ENCODE measurements at places on chromosomes 4 and X.

DNA sequence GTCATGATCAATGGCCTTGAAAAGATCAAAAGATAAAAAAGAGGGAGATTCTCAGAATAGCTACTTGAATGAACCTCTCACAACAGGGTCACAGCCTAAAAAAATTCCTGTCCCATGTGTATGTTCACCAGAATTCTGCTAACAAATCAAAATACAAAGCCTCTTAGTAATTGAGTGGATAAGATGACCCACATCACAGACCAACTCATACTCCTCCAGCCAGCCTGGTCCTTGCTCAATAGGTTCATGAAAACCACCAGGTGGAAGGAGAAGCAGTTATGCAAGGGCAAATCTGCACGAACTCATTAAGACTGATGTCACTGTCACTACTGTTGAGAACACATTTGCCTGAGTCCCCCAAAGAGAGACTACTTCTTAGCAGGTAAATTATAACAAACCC lies 21.5 kb downstream of the WDFY3 start:
- DNase-seq = no peak

DNA sequence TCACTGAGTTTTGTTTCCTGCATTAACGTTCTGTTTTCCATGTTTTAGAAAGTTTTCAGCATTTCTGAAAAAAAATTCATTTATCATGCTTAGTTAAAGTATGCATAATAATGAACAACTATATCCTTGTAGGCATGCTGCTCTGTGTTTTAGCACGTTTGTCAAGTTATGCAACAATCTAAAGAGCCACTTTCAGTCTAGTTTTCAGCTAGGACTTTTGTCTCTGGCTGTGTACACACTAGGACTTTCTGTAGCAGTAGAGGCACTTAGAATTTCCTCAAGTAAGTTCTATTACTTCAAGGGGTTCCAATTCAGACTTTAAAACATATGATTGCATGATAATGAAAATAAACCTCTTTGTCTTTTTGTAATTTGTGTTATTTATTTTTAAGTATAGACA lies 12.4 kb downstream of the DCAF8L1 start:
- no peak for DNase-seq

DNA sequence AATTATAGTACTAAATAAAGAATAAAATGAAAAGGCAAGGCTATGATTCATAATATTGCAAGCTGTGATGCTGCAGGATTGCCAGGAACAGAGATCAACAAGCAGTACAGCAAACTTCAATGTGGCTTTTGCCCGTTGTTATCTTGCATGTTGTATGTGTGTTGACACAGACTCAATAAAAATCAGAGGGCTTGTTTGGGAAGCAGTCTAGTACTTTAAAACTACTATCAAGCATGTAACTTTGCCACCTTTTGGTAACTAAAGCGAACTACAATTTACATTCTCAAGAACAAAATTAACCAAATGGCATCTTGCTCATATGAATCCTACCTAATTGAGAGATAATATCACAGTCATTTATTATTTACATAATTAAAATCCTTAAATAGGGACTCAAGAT lies 79.8 kb upstream of the GPM6A start:
- peak; percentile 4 for DNase-seq

DNA sequence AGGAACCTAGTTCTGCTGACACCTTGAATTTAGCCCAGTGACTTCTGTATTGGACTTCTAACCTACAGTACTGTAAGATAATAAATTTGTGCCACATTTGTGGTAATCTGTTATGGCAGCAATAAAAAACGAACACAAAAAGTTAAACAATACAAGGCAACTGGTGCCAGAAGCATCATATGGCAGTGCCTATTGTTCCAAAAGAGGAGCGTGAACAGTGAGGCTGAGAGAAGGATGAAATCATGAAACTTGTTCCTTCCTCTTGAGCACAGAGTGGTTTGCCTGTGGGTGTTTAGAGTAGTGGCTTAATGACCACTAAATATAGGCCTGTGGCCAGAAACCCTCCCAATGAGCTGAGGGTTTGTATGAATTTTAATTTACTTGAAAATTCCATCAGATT lies 69.7 kb upstream of the PGRMC2 start:
- DNase-seq = no peak

DNA sequence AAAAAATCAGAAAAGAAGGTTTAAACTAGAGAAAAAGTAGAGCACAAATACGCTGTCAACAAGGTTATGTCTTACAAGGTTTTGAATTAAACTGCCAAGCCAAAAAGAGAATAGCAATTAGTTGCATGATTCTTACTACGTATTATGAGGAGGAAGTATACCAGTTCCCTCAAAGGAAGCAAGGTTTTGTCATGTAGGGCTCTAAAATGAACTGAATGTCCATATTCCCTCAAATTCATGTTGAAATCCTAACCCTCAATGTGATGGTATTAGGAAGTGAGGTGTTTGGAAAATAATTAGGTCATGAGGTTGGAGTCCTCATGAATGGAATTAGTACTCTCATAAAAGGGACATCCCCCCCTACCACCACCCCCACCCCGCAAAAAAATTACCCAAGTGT lies 201.0 kb downstream of the FBXW7 start:
- no peak for DNase-seq

GRCh38 chrX:38612281-38612680 lies 50.9 kb downstream of the TSPAN7 start:
- no peak for DNase-seq

- peak; percentile 70 for DNase-seq
Observed at GRCh38 chr4:39637586-39638353, 895 bp downstream of the SMIM14 start.

- peak; percentile 18 for DNase-seq
Observed at GRCh38 chrX:115616943-115617563, 56.1 kb downstream of the PLS3 start.

GRCh38 chr4:25161593-25161950 lies 1.3 kb upstream of the SEPSECS start:
- no peak for DNase-seq

GRCh38 chr4:180190382-180190781 lies 2052.8 kb upstream of the TENM3 start:
- DNase-seq = no peak

GRCh38 chr4:102388611-102389010 lies 43.3 kb upstream of the SLC39A8 start:
- DNase-seq = no peak

GRCh38 chr4:2792711-2793585 lies at the start of gene SH3BP2:
TSS of gene SH3BP2 (plus strand) at chr4:2793085. CDS start at chr4:2820618, 27,533 bp downstream.
- peak; percentile 98 for DNase-seq

GRCh38 chr4:129371926-129372325 lies 276.0 kb downstream of the C4orf33 start:
- DNase-seq = no peak

- no peak for DNase-seq
Observed at GRCh38 chrX:75273483-75273882, 402 bp upstream of the UPRT start.

GRCh38 chr4:111601671-111602070 lies 543.6 kb upstream of the FAM241A start:
- no peak for DNase-seq

DNA sequence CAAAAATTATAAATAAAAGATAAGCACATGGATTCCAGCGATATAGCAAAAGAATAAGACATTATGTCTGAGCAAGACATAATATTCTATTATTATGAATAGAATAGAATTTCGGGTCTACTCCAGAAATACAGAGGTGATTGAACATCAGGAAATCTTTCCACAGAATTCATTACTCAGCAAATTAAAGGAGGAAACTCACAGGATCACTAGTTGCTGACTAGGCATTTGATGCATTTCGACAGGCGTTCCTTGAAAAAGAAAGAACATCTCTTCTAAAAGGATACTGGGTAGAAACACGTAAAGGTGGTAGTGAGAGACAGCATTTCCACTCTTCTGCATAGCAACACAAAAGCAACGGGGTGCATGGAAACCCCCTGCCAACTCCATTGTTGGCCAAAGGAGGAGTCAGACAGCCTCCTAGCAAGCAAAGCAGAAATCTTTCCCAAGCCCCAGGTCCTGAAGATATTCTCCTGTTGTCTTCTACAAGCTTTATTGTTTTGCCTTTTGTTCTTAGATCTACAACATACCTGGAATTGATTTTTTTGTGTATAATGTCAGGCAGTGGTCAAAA lies 14.3 kb upstream of the PDZD4 start:
- DNase-seq = peak; percentile 40

DNA sequence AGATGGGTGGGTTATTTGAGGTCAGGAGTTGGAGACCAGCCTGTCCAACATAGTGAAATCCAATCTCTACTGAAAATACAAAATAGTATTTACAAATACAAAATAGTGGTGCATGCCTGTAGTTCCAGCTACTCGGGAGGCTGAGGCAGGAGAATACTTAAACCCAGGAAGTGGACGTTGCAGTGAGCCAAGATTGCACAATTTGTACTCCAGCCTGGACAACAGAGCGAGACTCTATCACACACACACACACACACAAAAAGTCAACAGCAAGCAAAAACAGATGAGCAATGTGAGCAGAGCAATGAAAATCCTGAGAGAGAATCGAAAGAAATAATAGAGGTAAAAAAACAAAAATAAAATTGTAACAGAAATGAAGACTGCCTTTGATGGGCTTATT lies 168.8 kb downstream of the PCDH18 start:
- no peak for DNase-seq

DNA sequence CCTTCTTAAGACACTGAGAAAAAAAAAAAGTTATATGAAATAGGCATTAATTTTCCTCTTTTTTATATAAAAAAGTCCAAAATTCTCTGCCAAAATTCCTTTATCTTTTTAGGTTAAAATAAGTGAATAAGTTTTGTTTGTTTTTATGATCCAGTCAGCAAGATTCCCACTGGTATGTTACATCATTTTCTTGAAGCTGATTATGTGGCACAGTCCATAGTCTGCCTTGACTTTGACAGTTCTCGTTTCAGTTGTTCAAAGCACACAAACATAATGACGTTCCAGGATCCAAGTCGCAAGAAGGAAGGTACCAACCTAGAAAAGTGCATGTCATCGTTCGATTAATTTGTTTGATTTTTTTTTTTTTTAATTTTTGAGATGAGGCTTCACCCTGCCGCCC lies 9.1 kb downstream of the UCP1 start:
- no peak for DNase-seq

DNA sequence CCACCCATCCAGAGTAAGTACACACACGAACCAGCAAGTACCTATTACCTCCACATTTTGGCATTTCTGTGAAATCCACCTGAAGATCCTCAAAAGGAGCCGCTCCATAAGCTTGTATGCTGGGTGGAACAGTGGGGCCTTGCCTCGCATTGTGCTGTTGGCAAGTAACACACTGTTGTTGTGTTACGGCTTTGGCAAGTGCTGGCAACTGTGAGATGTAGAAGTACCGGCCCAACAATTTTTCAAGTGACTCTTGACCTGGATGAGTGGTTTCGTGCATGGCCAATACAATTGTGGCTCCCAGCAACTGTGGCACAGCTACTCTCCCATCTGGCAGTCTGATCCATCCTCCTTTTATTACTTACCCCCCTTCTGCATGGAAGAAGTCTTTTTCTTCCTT lies 128.7 kb downstream of the CCNB3 start:
- no peak for DNase-seq

- no peak for DNase-seq
Observed at GRCh38 chr4:83340692-83341343, 6.2 kb upstream of the HPSE start.

GRCh38 chr4:40662962-40663604 lies 33.4 kb upstream of the RBM47 start:
- no peak for DNase-seq

DNA sequence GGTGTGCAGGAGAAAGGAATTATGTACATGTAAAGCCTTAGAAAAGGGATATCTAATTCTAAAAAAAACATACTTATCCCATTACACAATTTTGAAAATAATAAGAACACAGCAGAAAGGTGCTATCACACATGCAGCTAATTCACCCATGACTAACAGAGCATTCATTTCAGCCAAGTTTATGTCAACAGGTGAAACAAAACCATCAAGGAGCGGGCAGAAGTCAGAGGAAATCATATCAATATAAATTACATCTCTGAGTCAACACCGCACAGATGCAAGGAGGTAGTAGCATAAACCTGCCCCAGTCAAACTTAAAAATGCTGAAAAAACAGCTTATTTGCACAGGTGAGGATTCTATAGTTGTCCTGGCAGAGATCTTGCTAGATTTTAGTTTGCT lies 197.9 kb downstream of the PRDM5 start:
- DNase-seq = no peak

GRCh38 chr4:167897116-167897515 lies 195.2 kb upstream of the ANXA10 start:
- peak; percentile 7 for DNase-seq

DNA sequence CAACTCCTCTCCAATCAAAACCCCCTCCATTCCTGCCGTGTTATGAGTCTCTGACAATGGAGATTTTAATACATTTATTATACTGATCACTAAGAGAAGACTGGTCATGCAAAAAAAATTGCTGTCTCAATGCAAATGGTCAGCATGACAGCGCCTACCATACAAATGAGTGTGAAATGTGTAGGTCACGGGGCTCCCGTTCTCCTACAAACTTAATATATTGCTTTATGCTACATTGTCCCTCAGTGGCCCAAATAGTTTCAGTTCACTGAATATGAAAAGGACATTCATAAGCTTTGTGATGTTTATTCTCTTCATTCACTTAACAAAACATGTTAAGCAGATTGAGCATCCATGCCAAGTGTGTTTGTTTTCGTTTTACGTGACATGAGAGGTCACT lies 116.1 kb downstream of the SPANXN3 start:
- no peak for DNase-seq

- DNase-seq = peak; percentile 13
Observed at GRCh38 chrX:114906984-114907510, 110.4 kb downstream of the IL13RA2 start.

- no peak for DNase-seq
Observed at GRCh38 chr4:48138936-48139335, 4.9 kb upstream of the TXK start.

GRCh38 chr4:116180157-116180601 lies 905.2 kb downstream of the TRAM1L1 start:
- DNase-seq = no peak

- no peak for DNase-seq
Observed at GRCh38 chr4:108881190-108881589, 118.3 kb upstream of the ETNPPL start.

DNA sequence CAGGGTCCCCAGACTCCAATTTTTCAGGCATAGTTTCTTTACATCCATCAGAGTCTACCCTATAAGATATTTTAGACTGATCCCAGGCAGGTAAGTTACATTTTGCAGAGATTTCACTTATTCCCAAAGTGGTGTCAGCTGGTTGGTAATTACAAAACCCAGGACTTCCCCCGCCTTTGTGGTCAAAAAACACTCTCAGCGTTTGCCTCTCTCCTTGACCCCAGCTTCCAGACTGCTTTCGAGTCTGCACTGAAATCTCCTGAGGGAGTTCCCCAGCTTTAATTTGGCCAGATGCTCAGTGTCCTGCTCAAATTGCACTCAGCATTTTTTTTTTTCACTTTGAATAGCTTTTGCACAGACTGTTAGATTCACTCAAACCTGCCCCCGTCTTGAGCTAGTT lies 11.2 kb upstream of the AMOT start:
- DNase-seq = no peak

- no peak for DNase-seq
Observed at GRCh38 chr4:56405016-56405415, 17.7 kb upstream of the AASDH start.

DNA sequence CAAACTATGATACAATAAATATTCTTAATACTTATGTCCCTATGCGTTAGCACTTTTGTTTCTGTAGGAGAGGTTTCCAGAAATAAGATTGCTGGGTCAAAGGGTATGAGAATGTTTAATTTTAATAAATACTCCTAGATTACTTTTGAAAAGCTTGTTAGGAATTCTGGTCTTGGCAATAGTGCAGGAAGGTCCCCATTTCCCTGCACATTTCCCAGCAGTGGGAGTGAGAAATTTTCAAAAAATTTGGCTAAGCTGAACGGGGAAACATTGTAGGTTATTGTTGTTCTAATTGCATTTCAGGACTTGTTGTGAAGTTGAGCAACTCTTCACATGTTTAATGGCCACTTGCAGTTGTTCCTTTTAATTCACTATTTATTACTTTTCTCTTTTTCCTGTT lies 27.1 kb downstream of the IGFBP7 start:
- no peak for DNase-seq
